Thymus (tissue), 14 donors: ENCODE measurements at places on chromosomes 12 and 14. TPM values are rescaled to one million over a fixed set of nuclear protein-coding genes. Genes with fewer than 3 reads are reported as not detected.

The OS9 gene
- 111 TPM for total RNA-seq

The PTGER2 gene
- 2.5 TPM for total RNA-seq

The PLA2G1B gene
- 0.09 TPM for total RNA-seq

The TAS2R10 gene
- 0.47 TPM for total RNA-seq

The TSHR gene
- total RNA-seq, result 20.1 TPM

The PLEKHG7 gene
- 0.14 TPM for total RNA-seq

The HECTD4 gene
- 9.6 TPM for total RNA-seq

The C1RL gene
- 17.4 TPM for total RNA-seq

The HOXC9 gene
- total RNA-seq, result 0.09 TPM

The ATXN7L3B gene
- total RNA-seq, result 28.7 TPM

The GON7 gene
- 22.8 TPM for total RNA-seq

The KICS2 gene
- total RNA-seq, result 4.4 TPM

The ERC1 gene
- total RNA-seq, result 13.8 TPM

The NGB gene
- 0.14 TPM for total RNA-seq

The CCDC177 gene
- 0.05 TPM for total RNA-seq

The SLCO1C1 gene
- 0.14 TPM for total RNA-seq

The ZNF384 gene
- 17.2 TPM for total RNA-seq

The RIMBP2 gene
- total RNA-seq, result 0.47 TPM

The KLHL33 gene
- total RNA-seq, result 0.80 TPM

The ACVR1B gene
- 7.2 TPM for total RNA-seq

The FAM177A1 gene
- 25.3 TPM for total RNA-seq
